ENCODE measurements at places on chromosomes 1 and 21.

GRCh38 chr1:84988588-84988987 lies 8.3 kb downstream of the MCOLN2 start:
- DNase-seq, result peak; percentile 38

DNA sequence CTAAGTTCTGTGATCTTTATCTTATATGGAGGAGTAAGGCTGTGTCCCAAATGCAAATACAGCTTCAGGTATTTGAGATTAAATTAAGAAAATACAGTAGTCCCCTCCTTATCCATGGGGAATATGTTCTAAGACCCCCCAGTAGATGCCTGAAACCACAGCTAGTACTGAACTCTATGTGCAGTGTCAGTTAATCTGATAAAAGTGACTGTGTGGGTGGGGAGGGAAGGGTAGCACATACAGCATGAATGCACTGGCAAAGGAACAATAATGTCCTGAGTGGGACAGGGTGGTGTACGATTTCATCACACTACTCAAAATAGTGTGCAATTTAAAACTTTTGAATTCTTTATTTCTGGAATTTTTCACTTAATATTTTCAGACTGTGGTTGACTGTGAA lies 83.1 kb downstream of the HS2ST1 start:
- DNase-seq, result no peak

GRCh38 chr1:214328770-214329469 lies 48.0 kb downstream of the SMYD2 start:
- DNase-seq, result peak; percentile 51

DNA sequence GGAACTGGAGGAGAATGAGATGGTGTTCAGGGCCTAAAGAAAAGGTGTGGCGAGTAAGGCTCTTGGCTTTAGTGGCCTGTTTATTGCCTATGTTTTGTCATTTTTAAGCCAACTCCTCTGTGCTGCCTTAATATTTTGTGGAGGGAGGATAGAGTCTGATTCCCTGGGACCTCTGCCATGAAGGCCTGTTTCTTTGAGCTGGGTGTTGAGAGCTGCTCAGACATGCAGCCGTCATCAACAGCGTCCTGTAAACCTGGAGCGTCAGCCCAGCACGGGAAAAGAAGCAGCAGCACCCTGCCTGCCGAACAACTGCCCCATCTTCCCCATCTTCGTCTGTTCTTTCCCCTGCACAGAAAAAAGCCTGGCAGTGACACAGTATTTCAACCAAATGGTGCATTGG lies 27.1 kb upstream of the SNX27 start:
- DNase-seq, result no peak

- DNase-seq, result no peak
Observed at GRCh38 chr1:67787746-67788145, 45.5 kb downstream of the GNG12 start.

DNA sequence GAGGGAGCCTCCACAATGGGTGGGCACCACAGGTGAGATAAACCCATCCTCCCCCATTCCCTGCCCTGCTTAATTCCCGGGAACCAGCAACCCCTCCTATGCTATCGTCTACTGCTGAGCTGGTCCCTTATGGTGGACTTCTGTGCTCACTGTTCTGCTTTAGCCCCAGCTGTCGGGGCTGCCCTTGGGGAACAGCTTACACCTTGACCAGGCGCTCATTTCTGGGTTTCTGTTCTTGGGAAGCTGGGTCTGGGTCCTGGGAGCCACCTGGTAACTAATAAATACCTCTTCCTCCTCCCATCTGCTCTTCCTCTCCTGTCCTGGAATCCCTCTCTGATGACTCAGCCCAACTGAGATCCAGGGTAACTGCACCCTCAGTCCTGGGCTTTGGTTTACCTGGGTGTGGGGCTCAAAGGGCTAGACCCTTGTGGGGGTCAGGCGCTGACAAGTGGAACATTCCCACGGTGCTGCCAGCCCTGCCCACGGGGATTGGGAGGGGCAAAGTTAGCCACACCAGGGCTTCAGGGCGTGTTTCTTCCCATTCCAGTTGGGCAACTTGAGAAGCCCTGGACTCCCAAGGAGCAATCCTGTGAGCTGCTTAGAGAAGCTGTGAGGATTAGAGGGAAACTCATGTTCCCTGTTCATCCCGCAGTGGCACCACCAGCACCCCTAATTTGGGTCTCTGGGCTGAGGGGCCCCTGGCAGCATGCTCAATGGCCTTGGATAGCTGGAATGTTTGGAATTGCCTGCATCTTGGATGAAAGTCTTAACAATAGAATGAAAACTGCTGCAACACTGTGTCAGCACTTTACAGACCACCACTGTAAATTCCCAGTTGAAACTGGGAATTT lies 1.6 kb downstream of the PCAT6 start:
- DNase-seq, result no peak

DNA sequence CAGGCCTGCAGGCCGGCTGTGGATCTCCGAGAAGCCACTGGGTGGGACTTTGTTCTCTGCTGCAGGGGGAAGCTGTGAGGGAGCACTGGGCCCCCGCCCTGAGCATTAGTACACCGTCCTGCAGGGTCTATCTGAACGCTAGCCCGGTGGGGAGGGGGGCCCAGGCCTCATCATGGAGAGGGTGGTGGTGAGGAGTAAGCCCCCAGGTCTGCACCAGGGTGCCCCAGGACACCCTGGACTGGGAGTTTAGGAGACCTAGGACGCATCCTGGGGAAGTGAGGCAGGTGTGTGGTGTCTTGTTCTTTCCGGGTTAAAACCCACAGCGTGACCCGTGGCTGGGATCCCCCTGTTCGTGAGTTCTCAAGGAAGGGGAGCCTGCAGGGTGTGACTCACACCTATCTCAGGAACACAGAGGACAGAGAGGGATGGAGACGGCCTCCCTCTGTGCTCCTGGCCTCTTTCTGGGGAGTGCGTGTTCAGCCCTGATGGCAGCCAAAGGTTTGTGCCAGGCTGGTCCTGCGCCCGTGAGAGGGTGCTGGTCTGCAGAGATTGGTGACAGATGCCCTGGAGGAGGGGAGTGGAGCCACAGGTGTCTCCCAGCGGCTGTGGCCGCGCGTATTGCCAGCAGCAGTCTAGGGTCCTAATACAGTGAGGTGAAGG lies 44.8 kb downstream of the AGPAT3 start:
- no peak for DNase-seq

DNA sequence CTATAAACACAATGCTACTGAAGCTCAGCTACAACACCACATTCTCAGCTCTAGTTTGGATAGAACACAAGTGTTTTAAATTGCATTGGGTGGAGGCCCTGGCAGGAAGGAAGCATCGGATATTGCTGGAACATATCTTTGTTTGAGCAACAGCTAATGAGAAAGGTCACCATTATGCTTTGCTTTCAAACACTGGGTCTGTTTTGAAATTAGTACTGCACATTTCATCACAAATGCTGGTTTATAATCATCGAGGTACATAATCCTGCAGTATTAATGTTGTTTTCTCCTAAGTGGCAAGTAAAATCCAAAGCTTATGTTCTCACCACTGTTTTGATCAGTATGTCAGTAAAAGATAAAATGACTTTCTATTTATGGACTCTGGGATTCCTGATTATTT lies 61.5 kb upstream of the ARHGAP29 start:
- DNase-seq, result no peak

GRCh38 chr1:155698382-155699038 lies 9.6 kb downstream of the DAP3 start:
- DNase-seq, result no peak

DNA sequence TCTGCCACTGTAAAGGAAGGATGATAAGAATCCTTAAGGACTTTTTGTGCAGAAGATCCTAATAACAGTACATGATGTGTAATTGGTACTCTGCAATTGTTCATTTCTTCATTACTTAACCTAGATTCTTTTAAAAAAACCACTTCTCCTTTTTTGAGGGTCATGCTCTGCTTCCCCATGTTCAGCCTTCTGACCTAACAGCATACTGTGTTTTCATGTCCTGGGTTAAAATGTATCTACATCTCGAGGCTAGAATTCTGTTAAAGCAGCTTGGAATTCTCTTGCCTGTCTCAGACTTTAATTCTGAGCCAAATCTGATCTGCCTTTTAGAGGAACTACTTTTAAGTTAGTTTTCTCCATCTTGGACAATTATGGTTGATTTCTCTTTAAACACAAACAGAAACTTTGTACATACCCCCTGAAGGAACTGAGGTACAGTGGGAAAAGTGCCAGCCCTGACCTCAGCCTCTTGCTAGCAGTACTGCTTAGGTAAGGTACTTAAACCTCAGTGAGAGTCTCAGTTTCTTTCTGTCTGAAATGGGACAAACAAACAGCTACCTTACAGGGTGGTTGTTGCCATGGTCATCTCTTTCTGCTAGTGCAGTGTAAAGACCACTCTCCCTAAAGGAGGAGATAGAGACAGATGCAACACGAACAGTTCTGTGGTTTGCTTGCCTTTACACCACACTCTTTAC lies 103.2 kb upstream of the DYNLT5 start:
- DNase-seq, result no peak

- no peak for DNase-seq
Observed at GRCh38 chr21:18245464-18245967, 883 bp downstream of the CHODL start.

- DNase-seq, result no peak
Observed at GRCh38 chr1:192904438-192904895, 95.6 kb downstream of the RGS2 start.

DNA sequence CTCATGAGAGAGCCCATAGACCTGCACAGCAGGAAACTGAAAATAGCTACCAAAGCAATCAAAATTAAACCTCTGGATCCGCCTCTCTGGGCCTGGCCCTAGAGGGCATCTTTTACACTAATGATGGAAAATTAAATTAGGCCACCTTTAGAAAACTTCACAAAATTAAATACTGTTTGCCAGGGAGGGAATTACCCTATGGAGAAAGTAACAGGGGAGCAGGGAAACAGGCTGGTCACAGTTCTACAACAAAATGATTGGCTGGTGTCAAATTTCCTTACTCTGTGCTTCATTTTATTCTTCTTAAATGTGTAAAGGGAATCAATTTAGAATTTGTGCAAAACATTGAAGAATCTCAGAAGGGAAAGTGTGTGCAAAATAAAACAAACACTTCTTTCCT lies 62.4 kb downstream of the SPATA46 start:
- DNase-seq, result no peak

- no peak for DNase-seq
Observed at GRCh38 chr1:33072707-33073106, 8.2 kb upstream of the AZIN2 start.

GRCh38 chr1:85203573-85204171 lies 2.9 kb upstream of the SYDE2 start:
- DNase-seq, result no peak

- no peak for DNase-seq
Observed at GRCh38 chr1:179598631-179599030, 7.0 kb downstream of the TDRD5 start.

- no peak for DNase-seq
Observed at GRCh38 chr1:61149010-61149860, 66.9 kb downstream of the NFIA start.

DNA sequence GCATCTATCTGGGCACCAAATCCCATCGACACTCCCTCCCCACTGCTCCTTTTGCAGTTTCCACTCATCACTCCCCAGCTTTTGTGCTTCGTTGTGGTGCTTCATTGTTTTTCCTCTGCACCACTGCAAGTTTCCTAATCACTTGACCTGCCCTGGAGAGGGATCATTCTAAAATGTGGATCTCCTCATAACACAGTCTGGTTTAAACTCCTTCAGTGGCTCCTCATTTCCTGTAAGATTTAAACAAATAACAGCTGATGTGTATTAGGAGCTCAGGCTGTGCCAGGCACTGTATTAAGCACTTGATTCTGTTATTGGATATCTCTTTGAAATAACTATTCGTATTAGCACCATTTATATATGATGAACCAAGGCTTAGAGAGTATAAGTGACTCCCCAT lies 51.3 kb downstream of the MAP10 start:
- no peak for DNase-seq

GRCh38 chr1:46131093-46131492 lies 1.3 kb downstream of the PIK3R3 start:
- no peak for DNase-seq

DNA sequence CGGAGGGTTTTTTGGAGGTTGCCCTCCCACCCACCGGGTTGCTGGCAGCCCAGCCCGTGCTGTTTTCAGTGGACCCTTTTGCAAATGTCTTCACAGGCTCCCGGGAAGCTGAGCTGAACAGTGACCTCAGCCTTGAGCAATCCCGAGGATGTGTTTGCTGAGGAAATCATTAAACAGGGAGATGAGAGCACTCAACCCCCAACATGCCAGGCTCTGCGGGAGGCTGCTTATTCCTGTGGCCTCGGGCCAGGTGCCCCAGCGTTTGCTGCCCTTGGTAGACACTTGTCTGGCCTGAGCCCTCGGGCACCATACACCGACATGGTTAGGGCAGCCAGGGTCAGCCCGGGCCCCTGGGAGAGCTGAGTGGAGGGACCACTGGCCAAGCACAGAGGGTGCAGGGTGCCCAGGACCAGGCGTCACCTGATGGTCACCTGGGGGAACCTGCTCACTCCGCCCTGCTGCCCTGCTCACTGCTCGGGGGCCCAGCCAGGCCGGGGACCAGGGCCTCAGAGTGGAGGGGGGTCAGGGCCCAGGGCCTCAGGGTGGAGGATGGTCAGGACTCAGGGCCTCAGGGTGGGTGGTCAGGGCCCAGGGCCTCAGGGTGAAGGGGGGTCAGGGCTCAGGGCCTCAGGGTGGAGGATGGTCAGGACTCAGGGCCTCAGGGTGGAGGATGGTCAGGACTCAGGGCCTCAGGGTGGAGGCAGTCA lies 42.5 kb upstream of the POFUT2 start:
- DNase-seq, result no peak

- no peak for DNase-seq
Observed at GRCh38 chr1:162218975-162219374, 149.5 kb downstream of the NOS1AP start.

DNA sequence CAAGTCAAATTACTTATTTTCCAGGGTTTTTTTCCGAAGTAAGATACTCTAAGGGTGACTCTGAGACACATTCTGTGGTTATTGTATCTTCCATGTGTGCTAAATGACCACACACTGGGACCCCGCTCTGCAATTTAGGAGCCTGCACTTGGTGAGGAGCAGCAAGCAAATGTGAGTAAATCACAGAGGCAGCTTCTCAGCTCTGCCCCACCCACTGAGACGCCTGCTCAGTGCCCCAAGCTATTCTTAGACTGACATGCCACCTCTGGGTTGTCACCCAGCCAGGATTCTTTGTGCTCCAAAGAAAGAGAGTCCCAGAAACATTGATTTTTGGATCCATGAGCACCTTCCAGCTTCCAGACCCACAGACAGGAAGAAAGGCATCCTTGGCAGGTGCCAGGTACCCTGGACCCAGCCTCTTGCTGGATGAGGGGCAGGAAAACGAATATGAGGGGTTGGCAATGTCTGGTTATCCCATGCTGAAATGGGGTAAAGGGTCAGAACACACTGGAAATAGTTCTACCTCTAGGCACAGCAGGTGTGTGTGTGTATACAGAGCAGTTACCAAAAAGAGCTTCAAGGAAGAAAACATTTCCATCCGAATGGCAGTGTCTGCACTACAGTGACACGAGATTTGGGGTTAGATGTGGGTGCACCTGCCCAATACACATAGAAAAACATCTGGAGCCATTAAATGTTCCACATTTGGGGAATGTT lies 41.2 kb downstream of the TNR start:
- DNase-seq, result no peak

- no peak for DNase-seq
Observed at GRCh38 chr1:28067523-28068090, 20.8 kb downstream of the EYA3 start.

Data from CD4-positive, CD25-positive, alpha-beta regulatory T cell (primary cell).